ENCODE measurements at places on chromosomes 6 and 20.

- DNase-seq = no peak
Measured at GRCh38 chr6:8389036-8389818, 46.1 kb downstream of the SLC35B3 start.

DNA sequence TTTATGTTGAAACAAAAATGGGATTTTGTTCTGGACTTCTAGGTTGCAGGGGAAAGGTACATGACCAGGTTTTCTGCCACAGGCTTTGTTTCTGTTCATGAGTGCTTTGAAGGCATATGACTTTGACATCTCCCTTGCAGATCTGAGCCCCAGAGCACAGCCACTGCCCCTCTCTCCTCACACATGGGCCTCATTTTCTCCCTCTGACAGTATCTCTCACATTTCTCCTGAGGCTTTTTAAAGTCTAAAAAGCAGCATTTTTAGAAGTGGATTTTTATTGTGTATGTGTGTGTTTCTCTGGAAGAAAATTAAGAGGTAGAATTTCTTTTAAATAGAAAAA, 49.9 kb upstream of the LTV1 start:
- no peak for DNase-seq

- no peak for DNase-seq
Measured at GRCh38 chr6:167968091-167968490, 29.4 kb upstream of the KIF25 start.

DNA sequence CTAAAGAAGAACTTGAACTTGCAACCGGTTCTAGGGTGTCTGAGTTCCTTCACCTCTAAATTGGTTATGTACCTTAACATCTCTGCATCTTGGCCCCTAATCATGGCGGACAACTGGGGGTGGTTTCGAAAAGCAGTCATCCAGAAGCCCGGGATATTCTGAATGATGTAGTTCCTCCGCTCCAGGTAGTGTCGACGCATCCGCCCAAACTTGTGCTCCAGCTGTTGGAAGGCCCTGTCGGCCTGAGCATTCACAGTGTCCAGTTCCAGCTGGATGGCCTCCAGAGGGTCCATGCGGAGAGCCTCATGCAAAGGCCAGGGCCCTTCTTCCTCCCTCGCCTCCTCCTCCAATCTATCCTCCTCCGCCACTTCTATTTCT, 887 bp downstream of the TSPYL1 start:
- no peak for DNase-seq

- no peak for DNase-seq
Measured at GRCh38 chr6:18328540-18328939, 58.6 kb upstream of the RNF144B start.

DNA sequence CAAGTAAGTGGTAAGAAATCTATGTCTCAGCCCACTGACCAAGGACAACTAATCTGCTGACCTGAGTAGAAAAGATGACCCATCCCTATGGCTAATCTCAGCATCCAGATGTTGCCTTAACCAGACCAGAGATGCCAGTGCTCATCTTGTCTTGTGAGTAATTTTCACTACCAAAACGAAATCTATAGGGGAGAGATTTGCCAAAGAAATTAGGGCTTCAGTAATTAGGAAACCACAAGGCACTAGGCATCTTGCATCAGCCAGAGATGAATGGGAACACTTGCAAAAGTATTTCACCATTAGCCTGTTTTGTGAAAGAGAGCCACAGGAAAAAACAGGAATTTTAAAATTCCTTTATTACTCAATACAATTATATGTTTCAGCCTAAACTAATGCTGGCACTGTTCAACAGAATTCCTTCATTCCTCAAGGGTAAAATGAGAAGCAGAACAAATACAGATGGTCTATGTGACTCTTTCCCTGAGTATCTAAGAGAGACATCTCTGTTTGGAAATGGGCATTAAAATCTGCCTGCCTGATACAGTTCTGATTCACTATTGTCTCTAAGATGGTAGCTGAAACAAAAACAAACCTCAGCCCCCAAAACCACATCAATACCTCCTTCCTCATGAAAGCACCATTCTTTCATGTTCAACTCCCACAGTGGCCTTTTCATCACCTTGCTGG, 87.8 kb downstream of the GMDS start:
- no peak for DNase-seq

Data from Caco-2 (cell line).